ENCODE measurements at places on chromosomes 16 and 17. TPM values are rescaled to one million over a fixed set of nuclear protein-coding genes. Genes with fewer than 3 reads are reported as not detected.

The CD300H gene
- not detected for total RNA-seq

The PLXDC1 gene
- total RNA-seq = not detected

The MAP1LC3B gene
- total RNA-seq = 27.8 TPM

The CLDN9 gene
- total RNA-seq = not detected

The TP53TG3F gene
- not detected for total RNA-seq

The SYT17 gene
- under 0.01 TPM for total RNA-seq

The ZMYND15 gene
- not detected for total RNA-seq

The TP53TG3C gene
- total RNA-seq = not detected

The QRICH2 gene
- 3.0 TPM for total RNA-seq

The CDYL2 gene
- 10.3 TPM for total RNA-seq
